ENCODE measurements at places on chromosomes 11 and 22. TPM values are rescaled to one million over a fixed set of nuclear protein-coding genes. Genes with fewer than 3 reads are reported as not detected.

Gene MS4A3
- total RNA-seq = not detected

Gene GNAZ
- 9.6 TPM for total RNA-seq

Gene VPREB3
- 0.77 TPM for total RNA-seq

Gene GSTT2B
- 6.3 TPM for total RNA-seq

Gene OR5B21
- total RNA-seq = not detected

Gene TRIM51G
- total RNA-seq = not detected

Gene FAM83F
- total RNA-seq = 18.9 TPM

Gene PRR33
- not detected for total RNA-seq

Gene ROBO4
- not detected for total RNA-seq

DNA sequence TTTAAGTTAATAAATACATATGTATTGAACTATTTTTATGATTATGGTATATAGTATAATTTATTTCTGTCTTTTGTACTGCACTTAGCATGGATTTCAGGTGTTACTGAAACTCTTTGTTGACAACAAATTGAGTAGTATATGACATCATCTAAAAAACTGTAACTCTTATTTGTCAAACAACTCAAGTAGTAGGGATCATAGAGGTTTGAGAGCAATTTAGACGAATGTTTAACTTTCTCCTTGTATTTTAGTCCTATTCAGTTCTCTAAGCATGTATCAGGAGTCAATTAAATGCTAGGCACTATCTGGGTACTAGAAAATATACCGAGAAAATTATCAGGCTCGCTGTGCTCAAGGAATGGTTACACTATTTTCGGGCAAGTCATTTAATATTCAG lies 595.2 kb downstream of the METTL15 start:
- no peak for DNase-seq

GRCh38 chr11:120183701-120184141 lies 27.1 kb upstream of the OAF start:
- DNase-seq = no peak

DNA sequence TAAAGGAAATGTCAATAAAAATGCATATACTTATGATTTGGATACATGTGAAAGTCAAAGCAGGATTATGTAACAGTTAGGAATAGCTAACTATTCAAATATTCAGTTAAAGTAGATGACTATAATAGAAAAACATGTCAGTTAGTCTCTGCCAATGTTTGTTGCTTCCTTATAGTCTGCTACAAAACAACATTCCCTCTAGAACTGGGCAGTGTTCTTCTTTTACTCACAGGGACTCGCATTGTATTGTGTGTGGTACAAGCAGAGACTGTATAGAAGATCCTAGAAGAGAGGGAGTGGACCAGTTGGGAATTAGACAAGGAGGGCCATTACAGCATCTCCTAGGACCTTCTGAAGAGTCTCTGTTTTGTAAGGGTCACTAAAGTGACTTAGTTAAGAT lies 10.6 kb downstream of the ACAT1 start:
- no peak for DNase-seq

- DNase-seq = no peak
These were observed 363.9 kb downstream of the TBC1D22A start for GRCh38 chr22:47126344-47126811.

DNA sequence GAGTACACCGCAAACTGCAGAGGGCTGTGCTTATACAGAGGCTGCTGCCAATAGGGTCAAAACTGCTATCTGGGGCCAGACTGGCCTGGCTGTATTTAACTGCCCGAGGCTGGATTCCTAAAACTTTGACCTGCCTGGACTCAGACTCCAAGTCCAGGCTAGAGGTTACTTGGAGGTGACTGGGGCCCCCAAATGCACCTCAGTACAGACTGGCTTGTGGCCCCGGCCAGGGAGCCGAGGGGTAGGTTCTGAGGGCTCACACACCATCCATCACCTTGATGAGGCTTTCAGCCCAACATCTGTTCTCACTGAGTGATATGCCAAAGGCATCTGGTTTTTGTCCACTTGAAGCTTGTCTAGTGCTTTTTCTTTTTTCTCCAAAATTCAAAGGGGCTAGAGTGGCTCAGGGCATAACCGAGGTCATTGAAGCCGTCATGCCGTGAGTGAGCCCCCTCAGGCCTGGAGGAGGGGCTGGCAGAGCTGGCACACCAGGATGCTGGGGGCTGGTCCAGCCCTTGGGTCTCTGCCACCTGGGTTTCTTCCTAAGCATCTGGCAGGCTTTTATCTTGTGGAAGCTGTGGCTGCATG lies 52.4 kb upstream of the TTLL12 start:
- no peak for DNase-seq

DNA sequence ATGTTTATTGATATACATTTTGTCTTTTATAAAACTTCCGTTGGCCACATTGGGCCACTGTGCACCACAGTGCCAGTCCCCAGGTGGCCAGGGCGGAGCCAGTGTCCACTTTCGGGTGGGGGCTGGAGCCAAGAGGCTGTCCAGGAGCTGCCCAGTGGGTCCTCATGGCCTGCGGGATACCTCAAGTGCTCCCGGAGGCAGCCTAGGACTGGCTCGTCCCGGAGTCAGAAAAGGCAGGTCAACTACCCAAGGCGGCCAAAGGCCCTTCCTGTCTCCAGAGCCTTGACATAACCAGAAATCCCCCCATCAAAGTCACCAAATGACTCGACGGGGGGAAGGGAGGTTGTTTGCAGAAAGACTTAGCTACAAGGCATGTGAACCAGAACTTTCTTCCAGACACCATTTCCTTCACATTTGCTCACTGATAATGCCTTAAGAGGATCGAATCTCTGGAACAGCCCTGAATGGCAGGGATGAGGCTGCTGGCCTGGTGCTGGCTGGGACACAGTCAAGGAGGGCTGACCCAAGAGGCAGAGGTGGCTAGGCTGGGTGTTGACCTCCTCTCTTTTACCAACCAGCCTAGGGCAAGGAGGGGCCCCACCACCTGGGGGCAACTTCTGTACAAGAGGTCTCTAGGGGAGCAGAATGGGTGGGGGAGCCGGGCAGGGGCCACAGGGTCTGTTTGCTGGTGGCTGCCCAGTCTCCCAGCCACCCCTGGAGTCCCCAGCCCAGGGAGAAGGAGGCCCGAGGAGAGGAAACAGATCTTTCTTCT lies 8.4 kb downstream of the MRGPRF start:
- no peak for DNase-seq

GRCh38 chr22:37176464-37177061 lies 11.5 kb downstream of the C1QTNF6 start:
- no peak for DNase-seq

- DNase-seq = no peak
These were observed 8.9 kb downstream of the TRPC6 start for GRCh38 chr11:101574886-101575285.

Data from H1 (cell line).